ENCODE measurements at places on chromosomes 1 and 21.

DNA sequence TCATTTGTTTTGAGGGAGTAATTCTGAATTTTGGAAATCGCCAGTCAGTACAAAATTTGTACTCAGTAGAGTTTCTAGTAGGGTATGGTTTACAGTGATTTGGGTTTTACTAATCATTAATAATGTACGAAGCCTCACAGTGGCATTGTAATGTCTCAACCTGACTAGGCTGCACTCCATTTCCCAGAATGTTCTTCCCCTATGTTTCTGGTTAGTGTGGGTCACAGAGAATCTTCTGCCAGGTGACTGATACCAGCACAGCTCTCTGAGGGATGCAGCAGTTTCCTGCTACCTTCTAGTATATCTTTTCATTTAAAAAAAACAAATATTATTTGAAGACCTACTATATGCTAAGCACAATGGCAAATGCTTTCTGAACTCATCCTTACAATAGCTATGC lies 112.9 kb downstream of the PTPN14 start:
- DNase-seq, result no peak

GRCh38 chr1:244583358-244583982 lies 69.5 kb upstream of the DESI2 start:
- no peak for DNase-seq

- DNase-seq, result no peak
Measured at GRCh38 chr1:114104949-114105348, 48.7 kb downstream of the SYT6 start.

- DNase-seq, result no peak
Measured at GRCh38 chr1:61284936-61285335, 202.6 kb downstream of the NFIA start.

GRCh38 chr1:159828176-159828575 lies 1.5 kb downstream of the SLAMF8 start:
- DNase-seq, result no peak

- DNase-seq, result no peak
Measured at GRCh38 chr1:62774971-62775595, 8.8 kb upstream of the ATG4C start.

DNA sequence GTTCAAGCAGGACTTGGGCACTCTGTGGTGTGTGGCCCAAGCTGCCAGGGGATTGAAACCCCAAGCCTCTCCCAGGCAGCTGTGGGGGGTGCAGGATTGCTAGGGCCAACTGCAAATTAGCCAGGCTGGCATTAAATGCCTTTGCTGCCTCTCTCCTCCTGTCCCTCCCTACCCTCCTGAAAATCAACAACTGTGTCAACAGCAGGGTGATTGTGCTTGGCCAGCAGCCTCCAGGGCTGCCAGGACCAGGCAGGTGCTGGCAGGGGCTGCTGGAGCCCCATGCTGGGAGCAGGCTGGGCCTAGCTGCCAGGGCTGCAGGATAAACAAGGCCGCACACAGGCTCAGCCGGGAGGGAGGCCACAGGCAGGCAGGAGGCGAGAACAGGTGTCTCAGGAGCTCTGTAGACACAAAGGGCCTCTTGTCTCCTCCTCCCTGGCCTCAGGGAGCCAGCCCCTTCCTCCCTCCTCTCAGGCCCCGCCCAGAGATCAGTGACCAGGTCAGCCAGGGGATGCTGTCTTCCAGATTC lies 11.4 kb downstream of the SOX13 start:
- no peak for DNase-seq

GRCh38 chr1:71587961-71588360 lies 507.1 kb upstream of the ZRANB2 start:
- no peak for DNase-seq

GRCh38 chr1:69688193-69688592 lies 120.5 kb downstream of the LRRC7 start:
- DNase-seq, result no peak

GRCh38 chr21:33371366-33371765 lies 31.8 kb upstream of the IFNGR2 start:
- DNase-seq, result no peak

GRCh38 chr1:76426606-76427005 lies 352.1 kb downstream of the ST6GALNAC3 start:
- no peak for DNase-seq

- no peak for DNase-seq
Measured at GRCh38 chr1:66332548-66332901, 201.4 kb upstream of the SGIP1 start.

GRCh38 chr1:150408800-150409199 lies 44.9 kb downstream of the RPRD2 start:
- DNase-seq, result no peak

GRCh38 chr1:61496501-61496900 lies 228.4 kb downstream of the TM2D1 start:
- no peak for DNase-seq

GRCh38 chr1:4253935-4254334 lies 353.9 kb upstream of the C1orf174 start:
- DNase-seq, result no peak

DNA sequence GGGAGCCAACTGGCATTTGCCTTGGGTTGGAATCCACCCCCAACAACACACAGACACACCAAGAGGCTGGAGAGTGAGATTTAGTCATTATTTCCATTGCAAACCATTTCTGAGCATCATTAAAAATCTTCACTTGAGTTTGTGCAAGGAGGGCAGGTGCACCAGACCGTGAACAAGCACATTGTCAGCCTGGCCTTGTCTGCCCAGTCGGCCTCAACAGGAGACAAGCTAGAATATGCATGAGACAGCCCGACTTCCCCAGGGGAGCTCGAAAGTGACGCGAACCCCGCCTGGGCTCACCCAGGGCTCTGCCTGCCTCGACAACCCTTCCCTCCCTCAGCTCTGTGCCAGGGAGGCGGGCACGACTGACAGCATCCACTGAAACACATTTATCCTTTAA lies 15.4 kb upstream of the GUCA2B start:
- DNase-seq, result no peak

GRCh38 chr1:202010180-202011015 lies at the start of gene ELF3:
Gene ELF3 (plus strand): TSS chr1:202010587. CDS start chr1:202011137, 550 bp downstream.
- DNase-seq, result peak; percentile 93
